Transverse colon (tissue), 4 donors: ENCODE measurements at places on chromosomes 16 and 17. TPM values are rescaled to one million over a fixed set of nuclear protein-coding genes. Genes with fewer than 3 reads are reported as not detected.

DNA sequence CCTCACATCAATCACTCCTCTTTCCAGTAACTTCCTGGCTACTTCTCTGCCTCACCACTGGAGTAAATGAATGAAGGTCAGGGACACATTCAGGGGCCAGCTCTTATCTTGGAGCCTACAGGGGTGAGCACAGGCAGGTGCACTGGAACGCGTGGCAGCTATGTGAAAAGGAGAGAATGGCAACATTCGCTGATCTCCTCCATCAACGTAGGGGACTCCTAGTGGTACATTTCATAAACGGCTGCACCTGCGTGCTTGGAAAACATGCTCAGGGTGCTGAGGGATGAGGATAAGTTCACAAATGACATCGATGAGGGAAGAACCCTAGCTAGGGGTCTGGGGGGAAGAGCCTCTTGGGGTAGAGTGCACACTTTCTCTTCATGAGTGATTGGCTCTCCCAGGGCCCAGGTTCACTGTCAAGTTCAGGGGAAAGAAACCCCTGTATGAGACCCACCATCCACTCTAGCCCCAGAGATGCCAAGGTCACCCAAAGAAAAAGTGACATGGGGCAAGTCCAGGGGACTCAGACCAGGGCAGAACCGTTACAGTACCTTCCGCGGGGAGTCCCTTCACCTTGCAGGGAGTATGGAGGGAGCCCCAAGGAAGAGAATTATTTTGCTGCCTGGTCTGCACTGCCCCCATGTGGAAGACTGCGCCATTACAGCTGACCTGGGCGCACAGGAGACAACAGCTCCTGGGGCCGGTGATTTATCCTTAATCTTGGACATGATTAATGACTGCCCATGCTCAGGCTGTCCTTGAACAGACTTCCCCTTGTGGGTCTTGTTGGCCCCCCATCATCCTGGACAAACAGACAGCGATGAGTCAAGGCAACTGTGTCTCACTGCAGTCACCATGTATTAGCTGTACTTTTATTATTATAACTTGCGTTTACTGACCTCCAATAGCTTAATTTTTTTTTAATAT lies 30.1 kb downstream of the VAC14 start:
- H3K4me1 ChIP-seq, result no peaks in the 10 kb centered on the region
- DNase-seq, result peak; percentile 62
- no peaks in the 10 kb centered on the region for H3K27me3 ChIP-seq
- no peak overlapping the region for H3K27ac ChIP-seq
- no peak overlapping the region for H3K4me3 ChIP-seq

GRCh38 chr16:84237994-84238750 lies 1.6 kb downstream of the KCNG4 start:
- H3K4me1 ChIP-seq, result no peaks in the 10 kb centered on the region
- no peak overlapping the region for H3K4me3 ChIP-seq
- peaks cover 14% of the 10 kb centered on the region for H3K27me3 ChIP-seq
- H3K36me3 ChIP-seq, result no peaks in the 10 kb centered on the region
- no peak for DNase-seq
- no peak overlapping the region for H3K27ac ChIP-seq

GRCh38 chr17:30236297-30236624 lies 764 bp upstream of the SLC6A4 start:
- no peak overlapping the region for H3K4me3 ChIP-seq
- no peaks in the 10 kb centered on the region for H3K36me3 ChIP-seq

Gene MMP28
- total RNA-seq, result 104 TPM

DNA sequence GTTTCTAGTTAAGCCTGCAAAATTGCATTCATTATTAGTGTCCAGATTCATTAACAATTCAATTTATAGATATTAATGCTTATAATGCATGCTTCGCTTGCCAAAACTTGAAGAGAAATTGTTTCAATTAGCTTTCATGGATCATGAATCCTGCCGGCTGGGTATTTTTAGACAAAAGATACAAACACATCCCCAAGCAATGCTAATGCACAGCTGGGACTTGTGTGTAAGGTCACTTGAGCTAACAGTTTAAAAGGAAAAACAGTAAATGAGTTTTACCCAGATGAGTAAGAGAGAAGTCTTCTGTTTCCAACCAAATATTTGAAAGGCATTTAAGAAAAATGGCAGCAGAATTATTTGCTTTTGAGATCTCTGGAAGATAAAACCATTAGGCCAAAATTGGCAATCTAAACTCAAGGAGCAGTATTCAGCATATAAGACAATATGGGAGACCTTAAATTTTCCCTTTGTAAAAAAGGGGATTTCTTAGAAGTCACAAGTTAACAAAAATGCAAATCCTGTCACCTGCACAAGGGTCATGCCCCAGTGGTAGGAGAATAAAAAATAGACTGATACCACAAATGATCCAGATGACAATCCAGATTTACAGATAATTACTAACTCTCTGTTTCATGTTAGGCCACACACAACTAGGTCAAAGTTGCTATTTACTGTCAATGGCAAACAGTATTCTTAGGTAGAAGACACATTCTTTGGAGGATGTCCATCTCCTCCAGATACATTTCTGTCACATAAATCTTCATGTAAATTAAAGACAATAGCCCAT lies 418.4 kb upstream of the PMFBP1 start:
- H3K27me3 ChIP-seq, result no peaks in the 10 kb centered on the region
- no peak overlapping the region for H3K27ac ChIP-seq
- DNase-seq, result no peak

Gene MT1E
- 314 TPM for total RNA-seq

Gene KRT26
- total RNA-seq, result not detected

GRCh38 chr16:50457423-50457822 lies 88.6 kb upstream of the BRD7 start:
- H3K4me3 ChIP-seq, result no peak overlapping the region
- no peaks in the 10 kb centered on the region for H3K36me3 ChIP-seq

DNA sequence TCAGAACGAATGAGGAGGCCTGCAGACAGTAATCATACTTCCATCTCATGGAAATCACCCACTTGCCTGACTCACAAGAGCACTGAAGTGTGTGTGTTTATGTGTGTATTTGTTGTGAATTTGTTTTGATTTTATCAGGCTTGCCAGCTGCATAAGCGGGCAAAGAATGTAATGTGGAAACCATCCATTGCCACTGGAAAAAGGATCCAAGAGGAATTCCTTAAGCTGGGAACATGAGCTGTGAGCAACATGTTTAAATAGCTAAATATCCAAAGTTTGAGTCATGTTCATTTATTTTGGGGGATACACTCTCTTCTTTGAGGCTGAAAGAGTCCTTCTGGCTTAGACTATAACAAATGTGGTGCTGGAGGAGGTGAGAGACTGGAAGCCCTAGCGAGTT lies 198.4 kb upstream of the TBX2 start:
- no peak overlapping the region for H3K4me3 ChIP-seq
- no peak for DNase-seq
- no peaks in the 10 kb centered on the region for H3K27me3 ChIP-seq
- peak overlapping the region; percentile 43 for H3K27ac ChIP-seq
- no peaks in the 10 kb centered on the region for H3K4me1 ChIP-seq
- H3K36me3 ChIP-seq, result no peaks in the 10 kb centered on the region

DNA sequence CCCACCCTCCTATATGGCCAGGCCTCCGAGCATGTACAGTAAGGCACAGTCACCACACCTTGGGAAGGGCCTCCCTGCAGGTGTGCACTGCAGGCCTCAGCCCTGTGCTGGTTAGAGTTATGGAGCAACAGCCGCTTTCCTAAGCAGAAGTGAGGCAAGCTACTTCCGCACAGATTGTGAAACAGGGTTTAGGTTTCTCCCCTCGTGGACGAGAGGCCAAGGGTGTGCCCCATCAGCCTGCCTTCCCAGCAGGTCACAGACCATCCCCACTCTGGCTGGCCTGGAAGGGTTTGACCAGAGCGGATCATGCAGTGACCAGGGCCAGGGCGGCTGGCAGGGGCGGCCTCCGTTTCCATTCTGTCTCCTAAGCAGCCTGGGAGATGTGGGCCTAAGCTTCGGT lies 4.7 kb downstream of the MSRB1 start:
- H3K27me3 ChIP-seq, result no peaks in the 10 kb centered on the region
- no peaks in the 10 kb centered on the region for H3K36me3 ChIP-seq
- DNase-seq, result no peak
- peaks cover 27% of the 10 kb centered on the region for H3K4me1 ChIP-seq

DNA sequence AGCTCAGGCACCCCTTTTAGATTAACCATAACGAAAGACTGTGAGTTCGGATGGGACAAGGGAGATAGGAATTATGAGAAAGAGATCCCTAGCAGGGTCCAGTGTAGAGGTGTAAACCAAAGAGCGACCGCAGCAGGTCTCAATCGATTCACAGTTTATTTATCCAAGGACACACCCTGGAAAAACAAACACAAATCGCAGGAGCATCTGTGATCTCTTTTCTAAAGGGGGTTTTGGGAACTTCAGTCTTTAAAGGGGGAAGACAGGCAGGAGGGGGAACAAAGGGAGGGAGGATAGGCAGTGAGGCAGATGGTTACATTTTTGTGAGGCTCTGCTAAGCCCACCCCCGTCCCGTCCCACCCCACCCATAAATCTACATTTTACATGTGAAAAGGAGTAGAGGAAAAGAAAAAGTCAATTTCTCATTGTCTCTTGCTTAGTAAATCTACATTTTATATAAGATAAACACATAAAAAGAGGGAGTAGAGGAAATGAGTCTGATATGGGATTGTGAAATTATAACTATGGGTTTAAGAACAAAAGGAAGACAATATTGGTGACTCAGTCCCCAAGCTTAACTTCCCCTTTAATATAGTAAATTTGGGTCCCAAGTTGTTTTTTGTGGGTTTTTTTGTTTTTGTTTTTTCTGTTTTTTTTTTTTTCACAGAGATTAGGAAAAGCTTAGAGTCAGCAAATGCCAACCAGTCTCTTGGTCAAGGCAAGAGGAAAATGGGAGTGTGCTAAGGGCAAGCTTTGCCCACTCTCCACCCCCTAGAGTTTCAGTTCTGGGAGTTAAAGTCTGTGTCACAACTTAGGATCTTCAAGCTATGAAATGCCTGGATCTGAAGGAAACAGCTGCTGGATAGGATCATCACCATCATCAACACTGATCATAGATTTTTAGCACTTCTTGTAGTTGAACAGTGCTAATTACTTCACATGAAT lies 160.9 kb upstream of the CDH5 start:
- no peak for DNase-seq
- H3K27ac ChIP-seq, result no peak overlapping the region
- no peaks in the 10 kb centered on the region for H3K4me1 ChIP-seq
- no peaks in the 10 kb centered on the region for H3K36me3 ChIP-seq

DNA sequence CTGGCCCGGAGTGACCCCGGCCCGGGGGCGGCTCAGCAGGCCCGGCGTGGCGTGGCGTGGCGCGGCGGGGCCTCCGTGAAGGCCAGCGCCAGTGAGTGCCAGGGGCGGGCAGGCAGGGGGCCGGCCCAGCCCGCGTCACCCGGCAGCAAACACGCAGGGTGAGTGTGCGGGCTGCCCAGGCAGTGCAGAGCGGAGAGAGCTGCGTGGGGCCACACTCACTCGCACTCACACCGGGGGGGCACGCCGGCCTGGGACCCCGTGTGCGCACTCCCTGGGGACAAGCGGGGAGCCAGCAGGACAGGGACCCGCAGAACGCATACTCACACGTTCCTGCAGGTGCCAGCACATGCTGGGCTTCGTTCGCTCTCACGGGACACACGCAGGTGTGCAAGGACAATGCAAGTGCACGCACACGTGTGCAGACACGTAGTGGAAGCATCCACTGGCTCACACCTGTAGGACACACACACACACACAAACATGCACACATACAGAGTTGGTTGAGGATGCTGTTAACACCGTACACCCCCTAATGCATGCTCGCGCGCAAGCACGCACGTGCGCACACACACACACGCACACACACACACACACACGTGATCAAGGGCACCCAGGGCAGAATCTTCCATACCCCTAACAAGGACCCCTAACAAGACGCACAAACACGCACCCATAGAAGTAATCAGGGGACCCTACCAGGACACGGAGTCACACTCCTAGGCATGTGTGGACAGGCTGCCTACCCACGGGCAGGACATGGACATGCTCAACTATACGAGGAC lies 7.7 kb downstream of the USP6 start:
- H3K27ac ChIP-seq, result no peak overlapping the region
- peaks cover 5% of the 10 kb centered on the region for H3K4me1 ChIP-seq
- H3K27me3 ChIP-seq, result peaks cover 17% of the 10 kb centered on the region
- no peaks in the 10 kb centered on the region for H3K36me3 ChIP-seq
- H3K4me3 ChIP-seq, result peak overlapping the region; percentile 54
- DNase-seq, result no peak

GRCh38 chr17:801660-802059 lies 19.5 kb downstream of the MRM3 start:
- H3K27ac ChIP-seq, result no peak overlapping the region
- H3K4me3 ChIP-seq, result no peak overlapping the region
- H3K36me3 ChIP-seq, result no peaks in the 10 kb centered on the region
- H3K27me3 ChIP-seq, result no peaks in the 10 kb centered on the region
- DNase-seq, result no peak
- no peaks in the 10 kb centered on the region for H3K4me1 ChIP-seq
